ENCODE measurements at places on chromosomes 13 and 19. TPM values are rescaled to one million over a fixed set of nuclear protein-coding genes. Genes with fewer than 3 reads are reported as not detected.

DNA sequence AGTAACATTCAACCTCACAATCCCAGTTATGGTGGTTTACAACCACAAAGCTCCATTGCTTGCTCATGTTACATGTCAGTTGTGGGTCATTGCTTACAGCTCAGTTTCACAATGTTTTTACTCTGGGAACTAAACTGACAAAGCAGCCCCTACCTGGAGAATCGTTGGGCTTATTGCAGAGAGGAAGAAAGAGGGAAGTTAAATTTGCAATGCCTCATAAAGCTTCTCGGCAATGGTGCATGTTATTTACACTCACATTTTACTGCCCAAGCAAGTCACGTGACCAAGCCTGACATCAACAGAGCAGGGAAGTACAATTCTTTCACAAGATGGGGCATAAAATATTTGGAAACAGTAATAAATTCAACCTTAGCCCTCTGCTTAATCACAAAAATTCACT lies 441.6 kb downstream of the TDRD3 start:
- no peak for DNase-seq

Gene CEACAM6
- 400 TPM for total RNA-seq

GRCh38 chr19:694481-695351 lies 536 bp downstream of the PRSS57 start:
- DNase-seq = no peak

Gene NLRP9
- not detected for total RNA-seq
